ENCODE measurements at places on chromosomes 11 and 22.

DNA sequence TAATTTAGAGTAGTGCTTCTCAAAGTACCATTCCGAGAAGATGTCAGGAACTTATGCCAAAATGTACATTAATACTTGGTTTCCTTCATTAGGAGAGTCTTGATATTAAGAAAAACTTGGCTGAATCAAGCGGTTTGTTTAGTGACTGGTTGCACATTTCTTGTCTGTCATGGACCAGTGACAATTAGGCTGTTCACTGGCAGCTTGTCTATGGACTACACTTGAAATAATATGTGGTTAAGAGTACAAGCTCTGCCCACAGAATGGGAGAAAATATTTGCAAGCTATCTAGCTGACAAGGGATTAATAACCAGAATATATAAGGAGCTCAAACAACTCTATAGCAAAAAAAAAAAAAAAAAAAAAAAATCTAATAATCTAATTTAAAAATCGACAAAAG, 24.6 kb downstream of the COA4 start:
- DNase-seq: no peak

GRCh38 chr22:41094041-41094593, 1.7 kb downstream of the EP300 start:
- DNase-seq: no peak

DNA sequence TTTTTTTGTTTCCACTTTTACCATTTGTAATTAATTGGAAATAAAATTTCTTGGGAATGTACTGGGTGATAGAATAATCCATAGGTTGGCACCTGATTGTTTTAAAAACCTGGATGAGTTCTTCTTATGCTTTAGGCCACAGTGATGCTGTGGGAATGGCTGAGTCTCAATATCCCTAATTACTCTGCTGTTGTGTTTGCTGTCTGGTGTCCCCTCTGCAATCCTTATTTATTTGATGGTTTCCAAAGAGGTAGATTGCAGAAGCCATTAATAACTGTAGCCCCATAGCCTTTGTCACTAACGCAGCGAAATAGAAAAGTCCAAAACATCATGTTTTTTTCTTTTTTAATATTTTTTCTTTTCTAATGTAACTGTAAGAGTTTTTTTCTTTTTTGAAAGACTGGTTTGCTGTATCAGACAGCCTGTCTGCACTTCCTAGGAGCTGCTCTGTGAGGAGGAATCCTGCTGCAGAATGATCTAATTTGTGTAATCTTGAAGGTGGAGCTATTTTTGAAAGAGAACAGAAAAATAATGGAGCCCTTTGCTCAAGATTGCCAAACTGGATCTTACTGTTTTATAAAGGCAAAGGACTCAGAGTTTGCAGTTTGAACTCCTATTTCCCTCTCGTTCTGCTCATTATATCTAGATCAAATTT, 14.9 kb downstream of the PACS1 start:
- DNase-seq: no peak

- DNase-seq: no peak
These were observed 74.2 kb upstream of the SLC25A18 start for GRCh38 chr22:17489101-17489500.

- DNase-seq: no peak
These were observed 42.7 kb downstream of the SIK2 start for GRCh38 chr11:111644922-111645321.

GRCh38 chr11:113645593-113646349, 60.3 kb downstream of the TMPRSS5 start:
- no peak for DNase-seq

GRCh38 chr11:99693941-99694492, 673.3 kb downstream of the CNTN5 start:
- no peak for DNase-seq

DNA sequence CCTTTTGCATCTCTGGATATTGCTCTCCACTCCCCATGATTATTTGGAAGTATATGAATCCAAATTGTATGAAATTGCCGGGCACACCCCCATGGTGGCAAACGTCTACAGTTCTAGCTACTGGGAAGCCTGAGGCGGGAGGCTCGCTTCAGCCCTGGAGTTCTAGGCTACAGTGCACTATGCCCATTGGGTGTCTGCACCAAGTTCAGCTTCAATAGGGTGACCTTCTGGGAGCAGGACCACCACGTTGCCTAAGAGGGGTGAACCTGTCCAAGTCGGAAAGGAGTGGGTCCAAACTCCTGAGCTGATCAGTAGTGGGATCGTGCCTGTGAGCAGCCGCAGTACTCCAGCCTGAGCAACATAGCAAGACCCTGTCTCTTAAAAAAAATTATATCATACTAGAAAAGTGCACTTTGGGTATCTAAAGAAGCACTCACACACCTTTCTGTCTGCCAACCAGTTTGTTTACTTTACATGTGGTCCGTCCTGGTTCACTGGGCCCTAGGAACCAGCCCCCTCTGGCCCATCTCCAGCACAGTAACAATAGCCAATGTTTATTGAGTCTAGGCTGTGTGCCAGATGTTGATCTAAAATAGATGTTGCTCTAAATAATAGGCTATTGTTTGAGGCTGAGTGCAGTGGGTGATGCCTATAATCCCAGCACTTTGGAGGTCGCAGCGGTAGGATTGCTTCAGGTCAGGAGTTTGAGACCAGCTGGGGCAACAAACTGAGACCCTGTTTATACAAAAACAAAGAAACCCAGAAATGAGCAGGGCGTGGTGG, 16.4 kb upstream of the KAT5 start:
- DNase-seq: no peak

DNA sequence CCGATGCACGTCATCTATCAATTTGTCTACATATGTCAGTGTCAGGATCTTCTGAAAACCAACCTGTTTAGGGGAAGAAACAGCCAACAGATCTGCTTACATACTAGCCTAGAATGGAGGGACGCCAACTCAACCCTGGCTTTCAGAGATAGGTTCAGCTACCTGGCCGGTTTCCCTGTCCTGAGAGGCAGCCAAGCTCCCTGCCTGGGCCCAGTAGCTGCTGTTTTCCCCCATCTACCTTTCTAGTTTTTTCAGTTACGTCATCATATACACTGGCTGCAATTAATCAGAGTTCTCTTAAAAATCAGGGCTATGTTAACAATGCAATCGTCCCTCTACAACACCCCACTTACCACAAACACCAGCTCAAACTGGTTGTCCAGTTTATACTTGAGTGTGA, 1.0 kb downstream of the SRPRA start:
- DNase-seq: no peak

DNA sequence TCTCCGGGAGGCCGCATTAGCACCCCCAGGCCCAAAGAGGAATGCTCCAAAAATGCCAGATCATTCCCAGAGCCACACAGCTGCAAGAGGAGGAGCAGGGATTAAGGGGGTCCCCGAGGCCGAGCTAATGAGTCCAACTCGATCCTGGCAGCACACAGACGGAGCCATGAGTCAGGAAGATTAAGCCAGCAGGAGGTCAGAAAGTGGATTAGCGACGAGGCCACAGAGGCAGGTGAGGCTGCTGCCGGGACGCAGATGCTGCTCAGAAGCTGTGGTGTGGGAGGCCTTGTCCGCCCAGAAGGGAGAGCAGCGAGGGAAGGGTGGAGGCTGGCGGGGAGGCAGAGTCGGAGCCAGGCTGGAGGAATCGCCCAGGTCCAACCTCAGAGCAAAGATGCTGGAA, 120.5 kb downstream of the SHANK2 start:
- no peak for DNase-seq

GRCh38 chr11:32391479-32391878, 43.9 kb downstream of the WT1 start:
- DNase-seq: no peak

All from GOT3 (cell line).